ENCODE measurements at places on chromosomes 3 and 15. TPM values are rescaled to one million over a fixed set of nuclear protein-coding genes. Genes with fewer than 3 reads are reported as not detected.

- peak; percentile 24 for DNase-seq
Observed at GRCh38 chr15:74869726-74870407, 3.3 kb downstream of the SCAMP2 start.

The CRABP1 gene
- polyA plus RNA-seq = 179 TPM

DNA sequence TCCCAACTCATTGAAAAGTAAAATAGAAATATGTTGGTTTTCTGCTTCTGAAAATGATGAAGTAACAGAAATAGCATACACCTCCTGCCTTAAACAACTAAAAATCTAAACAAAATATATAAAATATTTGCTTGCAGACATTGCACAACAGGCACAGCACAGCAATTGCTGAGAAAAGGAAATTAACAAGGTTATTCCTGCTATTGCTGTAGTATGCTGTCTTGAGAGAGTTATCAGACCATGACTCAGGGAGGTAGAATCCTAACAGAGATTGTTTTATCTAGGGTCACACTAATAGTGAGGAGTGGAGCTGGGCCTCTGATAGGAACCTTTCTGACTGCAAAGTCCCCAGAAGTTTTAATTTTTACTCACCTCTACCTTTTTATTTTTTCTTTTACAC is 72.6 kb downstream of the ZBTB20 start:
- DNase-seq = peak; percentile 17

- no peak for DNase-seq
Observed at GRCh38 chr3:144272680-144273079, 301.1 kb downstream of the DIPK2A start.

The PLA2G4D gene
- not detected for polyA plus RNA-seq

The PXYLP1 gene
- polyA plus RNA-seq = 14.5 TPM

DNA sequence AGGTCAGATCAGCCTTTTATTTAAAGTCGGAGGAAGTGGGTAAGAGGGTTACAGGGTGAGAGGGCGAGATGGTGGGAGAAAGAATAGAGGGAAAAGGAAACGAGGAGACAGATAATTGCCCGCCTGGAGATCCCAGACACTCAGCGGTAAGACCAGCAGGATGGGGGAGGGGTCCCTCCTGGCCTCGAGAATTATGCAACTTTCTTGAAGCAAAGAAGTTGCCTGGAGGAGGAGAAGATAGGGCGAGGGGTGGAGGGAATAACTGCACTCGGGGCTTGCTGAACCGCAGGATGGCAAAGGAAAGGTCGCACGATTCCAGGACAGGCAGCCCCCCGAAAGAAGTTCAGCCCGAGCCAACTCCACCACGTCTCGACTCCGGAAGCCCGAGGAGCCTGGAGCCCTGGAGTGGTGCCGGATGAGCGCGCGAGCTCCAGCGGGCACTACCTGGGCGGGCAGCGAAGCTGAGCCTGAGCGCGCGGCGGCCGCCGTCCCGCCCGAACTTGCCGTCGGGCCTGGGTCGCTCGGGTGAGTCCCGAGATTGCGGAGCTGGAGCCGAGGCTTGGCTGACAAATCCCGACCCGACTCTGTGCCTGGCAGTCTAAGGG is 402 bp downstream of the WWTR1 start:
- peak; percentile 80 for DNase-seq

GRCh38 chr3:6667354-6667753 is 193.6 kb upstream of the GRM7 start:
- DNase-seq = no peak

DNA sequence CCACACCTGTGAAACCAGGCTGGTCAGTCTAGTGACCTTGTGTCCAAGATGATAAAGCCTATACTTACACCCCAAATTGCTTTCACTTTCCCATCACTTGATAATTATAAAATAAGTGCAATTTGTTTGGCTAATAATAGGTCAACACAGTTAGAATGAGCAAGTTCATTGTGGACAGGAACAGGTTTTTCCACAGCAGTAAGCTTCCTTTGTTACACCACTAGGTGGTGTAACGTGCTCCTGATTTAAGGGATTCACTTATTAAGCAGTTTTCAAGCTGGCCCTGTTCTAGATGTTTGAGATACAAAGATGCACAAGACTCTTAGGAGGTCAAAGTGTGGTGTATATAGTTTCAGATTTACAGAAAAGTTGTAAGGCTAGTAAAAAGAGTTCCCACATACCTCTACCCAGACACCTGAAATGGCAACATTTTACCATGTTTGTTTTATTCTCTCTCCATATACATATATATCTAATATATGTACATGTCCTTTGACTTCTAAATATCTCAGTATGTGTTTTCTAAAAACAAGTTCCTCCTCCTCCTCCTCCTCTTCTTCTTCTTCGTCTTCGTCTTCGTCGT is 6.8 kb upstream of the MFSD1 start:
- DNase-seq = peak; percentile 54

DNA sequence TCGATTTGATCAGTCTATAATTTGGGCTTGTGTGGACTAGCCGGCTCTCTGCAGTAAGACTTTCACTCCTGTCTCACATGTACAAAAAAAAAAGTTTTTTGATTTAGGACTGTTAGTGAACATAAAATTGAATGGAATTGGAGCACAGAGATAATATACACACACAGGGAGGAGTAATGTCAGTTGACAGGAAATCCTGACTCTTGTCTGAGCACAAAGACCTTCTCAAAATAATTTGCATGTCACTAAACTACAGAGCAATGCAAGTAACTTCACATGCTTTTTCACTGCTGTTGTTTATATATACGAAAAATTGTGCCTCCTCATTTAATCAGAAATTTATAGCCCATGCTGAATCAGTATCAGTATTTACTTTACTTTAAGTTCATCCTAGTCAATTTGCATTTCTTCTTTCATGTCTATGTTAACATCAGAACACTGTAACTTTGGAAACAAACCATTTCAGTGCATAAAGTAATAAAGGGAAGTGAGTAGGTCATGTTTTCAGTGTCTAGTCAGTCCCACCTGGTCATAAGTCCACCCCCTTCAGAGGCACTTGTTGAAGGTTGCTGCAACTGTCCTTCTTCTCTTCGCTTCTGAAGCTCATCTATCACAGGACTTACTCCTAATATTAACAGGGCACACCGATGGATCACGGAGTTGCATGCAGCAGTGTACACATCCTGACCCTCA is 115.8 kb downstream of the FBXL22 start:
- no peak for DNase-seq

GRCh38 chr3:186361762-186362536 is at the start of gene DGKG:
Gene DGKG (minus strand): TSS chr3:186362234. CDS start chr3:186320459, 41,775 bp downstream.
- no peak for DNase-seq

The TMF1 gene
- 19.5 TPM for polyA plus RNA-seq

GRCh38 chr3:141064255-141064926 is 13.2 kb downstream of the SPSB4 start:
- no peak for DNase-seq

GRCh38 chr3:63500196-63500595 is 152.3 kb upstream of the SNTN start:
- DNase-seq = peak; percentile 56

- no peak for DNase-seq
Observed at GRCh38 chr3:128808672-128809071, 70.7 kb upstream of the ACAD9 start.

DNA sequence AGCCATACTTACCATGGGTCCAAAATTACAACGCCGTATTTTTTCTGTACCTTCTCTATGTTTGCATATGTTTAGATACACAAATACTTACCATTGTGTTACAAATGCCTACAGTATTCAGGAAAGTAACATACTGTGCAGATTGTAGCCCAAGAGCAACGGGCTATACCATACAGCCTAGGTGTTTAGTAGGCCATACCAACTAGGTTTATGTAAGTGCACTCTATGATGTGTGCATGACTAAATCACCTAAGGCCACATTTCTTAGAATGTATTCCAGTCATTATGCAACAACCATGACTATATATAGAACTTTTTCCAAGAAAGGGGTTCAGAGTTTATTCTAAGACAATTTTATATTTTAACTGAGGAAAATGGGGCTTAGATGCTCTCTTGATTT is 411.7 kb downstream of the MAGI1 start:
- no peak for DNase-seq

GRCh38 chr15:99016680-99017321 is 9.2 kb upstream of the PGPEP1L start:
- DNase-seq = no peak

- peak; percentile 48 for DNase-seq
Observed at GRCh38 chr15:36415643-36416042, 163.8 kb upstream of the CDIN1 start.

The ATP13A4 gene
- polyA plus RNA-seq = 7.1 TPM

- no peak for DNase-seq
Observed at GRCh38 chr3:171169866-171170265, 143.3 kb upstream of the SLC2A2 start.

DNA sequence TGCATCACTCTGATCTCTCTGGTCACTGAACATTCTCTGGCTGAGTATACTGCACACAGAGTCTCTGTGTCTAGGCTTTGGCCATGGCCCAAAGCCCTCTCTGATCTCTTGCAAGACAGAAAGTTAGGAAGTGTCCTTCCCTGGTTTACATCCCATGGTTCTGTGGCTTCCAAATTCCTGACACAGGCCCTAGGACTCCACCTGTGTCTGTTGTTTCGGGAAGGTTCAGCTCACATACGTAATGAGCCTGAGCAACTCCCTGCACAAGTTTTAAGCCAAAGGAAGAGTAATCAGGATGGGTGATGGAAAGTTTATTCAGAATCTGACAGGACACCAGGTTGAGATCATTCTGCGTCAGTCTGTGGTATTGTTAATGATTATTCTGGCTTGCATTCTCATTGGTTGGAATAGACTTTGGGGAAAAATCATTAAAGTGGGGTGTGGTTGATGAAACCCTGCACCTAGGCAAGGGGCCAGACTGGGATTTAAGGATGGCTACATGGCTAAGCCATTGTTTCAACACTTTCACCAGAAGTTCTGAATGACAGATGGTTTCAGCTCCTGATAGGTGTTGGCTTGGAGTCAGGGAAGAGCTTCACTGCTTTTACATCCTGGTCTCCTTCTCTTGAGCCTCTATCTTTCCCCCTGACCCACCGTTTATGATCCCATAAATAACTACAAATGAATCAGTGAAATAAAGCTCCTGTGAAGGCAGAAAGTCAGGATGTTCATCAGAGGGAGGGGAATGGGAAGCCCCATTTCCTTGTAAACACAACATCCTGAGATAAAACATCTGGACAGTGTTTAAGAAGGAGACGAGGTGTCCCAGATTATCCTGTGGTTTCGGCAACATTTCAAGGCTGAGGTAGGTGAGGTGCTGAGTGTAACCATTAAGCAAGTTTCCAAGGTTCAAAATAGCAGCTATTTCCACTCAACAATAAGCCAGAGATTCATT is 14.1 kb downstream of the LCMT2 start:
- DNase-seq = no peak

GRCh38 chr3:27081992-27082607 is 287.1 kb downstream of the NEK10 start:
- no peak for DNase-seq

GRCh38 chr3:70620367-70620766 is 307.9 kb upstream of the MDFIC2 start:
- DNase-seq = no peak

DNA sequence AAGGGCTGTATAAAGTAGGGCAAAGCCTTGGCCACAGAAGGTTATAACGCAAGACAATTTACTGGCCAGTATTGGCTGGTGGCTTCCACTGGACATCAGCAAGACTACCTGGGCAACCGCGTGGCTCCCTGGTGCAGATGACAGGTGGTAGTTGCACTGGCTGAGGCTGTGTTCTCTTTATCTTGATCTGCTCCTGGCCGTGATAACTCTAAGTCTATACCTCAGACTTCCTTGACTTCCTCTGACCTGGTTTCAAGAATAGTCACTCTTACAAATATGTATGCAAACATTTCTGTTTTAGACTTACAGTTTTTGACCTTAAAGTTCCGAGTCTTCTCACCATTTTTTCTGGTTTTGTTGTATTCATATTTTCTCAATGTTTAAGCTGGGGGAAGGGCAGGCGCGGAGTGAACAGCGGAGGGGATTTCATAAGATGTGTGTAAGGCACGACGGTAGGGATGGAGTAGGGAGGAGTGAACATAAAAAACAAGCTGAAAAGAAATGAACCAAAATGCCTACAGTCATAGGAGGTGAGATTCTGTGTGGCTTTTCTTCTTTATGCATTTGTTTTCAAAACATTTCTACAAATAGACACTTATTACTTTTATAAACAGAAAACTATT is 15.2 kb upstream of the TMEM212 start:
- DNase-seq = no peak

The SLC22A13 gene
- polyA plus RNA-seq = not detected

DNA sequence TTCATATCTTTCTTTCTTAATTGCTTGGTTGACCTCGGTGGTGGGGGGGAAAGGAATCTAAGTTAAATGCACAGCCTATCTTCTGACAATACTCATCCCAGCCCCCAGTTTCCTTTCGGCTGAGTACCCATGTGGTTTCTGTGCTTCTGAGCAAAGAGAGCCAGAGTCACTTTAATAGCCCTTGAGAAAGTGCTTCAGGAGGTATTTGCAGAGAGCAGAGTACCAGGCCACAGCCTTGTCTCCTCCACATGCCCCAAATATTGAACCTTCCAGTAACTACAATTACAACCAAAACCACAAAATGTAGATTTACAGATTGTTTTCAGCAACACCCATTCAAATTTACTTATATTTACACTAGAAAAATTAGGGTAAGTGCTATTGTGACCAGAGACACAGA is 647.4 kb downstream of the NR2F2 start:
- no peak for DNase-seq

- DNase-seq = no peak
Observed at GRCh38 chr15:23503980-23504379, 56.9 kb upstream of the GOLGA6L2 start.

DNA sequence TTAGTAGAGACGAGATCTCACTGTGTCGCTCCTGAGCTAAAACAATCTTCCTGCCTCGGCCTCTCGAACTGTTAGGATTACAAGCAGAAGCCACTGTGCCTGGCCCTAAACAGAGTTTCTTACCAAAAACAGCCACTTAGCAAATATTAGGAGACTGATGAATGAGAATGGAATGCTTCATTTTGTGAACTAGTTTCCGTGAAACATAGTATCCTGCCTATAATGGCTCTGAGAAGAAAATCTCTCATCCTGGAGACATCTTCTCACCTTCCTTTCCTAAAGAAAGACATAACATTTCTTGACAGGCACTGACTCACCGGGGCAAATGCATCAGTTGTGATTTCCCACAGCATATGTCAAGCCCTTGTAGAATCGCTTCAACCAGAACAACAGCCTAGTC is 44.9 kb downstream of the GJD2 start:
- DNase-seq = no peak

GRCh38 chr3:43206105-43206504 is 80.2 kb upstream of the SNRK start:
- peak; percentile 28 for DNase-seq

DNA sequence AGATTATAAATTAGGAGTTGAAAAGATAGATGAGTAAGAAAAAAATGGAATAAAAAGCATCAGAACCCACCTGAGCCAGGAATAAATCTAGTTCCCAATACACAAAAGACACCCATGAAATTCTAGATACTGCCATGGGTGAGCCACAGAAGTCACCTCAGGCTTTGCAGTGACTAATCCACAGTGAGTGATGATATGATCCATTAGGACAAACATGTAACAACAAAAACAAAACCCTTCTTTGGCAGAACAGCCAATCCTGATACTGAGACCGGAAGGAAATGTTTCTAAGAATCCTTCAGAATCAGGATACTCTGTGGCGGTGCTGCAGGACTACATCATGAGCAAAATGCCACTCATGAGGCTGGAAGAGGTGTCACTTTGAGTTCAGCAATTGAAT is 15.0 kb upstream of the MINDY4B start:
- DNase-seq = no peak

The TAGLN3 gene
- polyA plus RNA-seq = 0.51 TPM

The LRRC2 gene
- 4.4 TPM for polyA plus RNA-seq

- DNase-seq = peak; percentile 79
Observed at GRCh38 chr3:129606636-129607390, at the start of gene PLXND1. Gene PLXND1 (minus strand): TSS chr3:129606676. CDS start chr3:129606639, 37 bp downstream.

- DNase-seq = no peak
Observed at GRCh38 chr3:44825264-44825925, 36.3 kb upstream of the TMEM42 start.

- no peak for DNase-seq
Observed at GRCh38 chr3:46112296-46112695, 85.0 kb upstream of the XCR1 start.
